ENCODE measurements at places on chromosomes 5 and 9. TPM values are rescaled to one million over a fixed set of nuclear protein-coding genes. Genes with fewer than 3 reads are reported as not detected.

Gene AFAP1L1
- not detected for total RNA-seq

Gene PCDHB7
- not detected for total RNA-seq

GRCh38 chr5:14880688-14881087 is 9.1 kb upstream of the ANKH start:
- DNase-seq, result no peak

GRCh38 chr5:104573949-104574709 is 1011.5 kb upstream of the NUDT12 start:
- DNase-seq, result no peak

GRCh38 chr5:163504079-163504931 is 1.1 kb upstream of the MAT2B start:
- peak; percentile 80 for DNase-seq

Measured in activated CD4-positive, alpha-beta T cell treated with anti-CD3 and anti-CD28 coated beads, Interleukin-2, amount 10 ng/mL, durations not matched to agents 24 days and 14 days (primary cell).